ENCODE measurements at places on chromosomes 3 and 15.

DNA sequence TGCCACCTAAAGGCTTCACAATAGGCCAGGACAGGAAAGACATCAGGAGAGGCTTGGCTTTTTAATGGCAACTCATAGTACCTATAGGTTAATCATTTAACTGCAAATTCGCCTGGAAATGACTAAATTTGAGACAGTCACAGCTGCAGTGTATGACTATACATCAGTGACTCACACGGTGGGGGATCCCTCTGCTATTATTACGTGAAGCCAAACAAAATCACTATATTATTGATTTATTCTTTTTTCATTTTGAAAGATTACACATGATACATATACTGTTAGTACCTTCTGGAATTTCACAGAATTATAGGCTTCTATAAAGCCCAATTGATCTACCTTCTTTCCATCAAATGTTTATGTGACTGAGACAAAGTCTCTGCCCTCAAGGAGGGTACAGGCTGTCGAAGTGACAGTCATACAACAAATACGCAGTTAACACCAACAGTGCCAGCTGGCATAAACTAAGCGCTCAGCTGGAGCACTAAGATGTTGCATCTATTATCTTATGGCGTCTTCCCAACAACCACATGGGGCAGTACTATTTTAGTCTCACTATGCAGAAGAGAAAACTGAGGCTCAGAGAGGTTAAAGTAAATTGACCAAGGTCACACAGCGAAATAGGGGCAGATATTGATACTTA, 82.0 kb upstream of the LMOD3 start:
- DNase-seq, result no peak

DNA sequence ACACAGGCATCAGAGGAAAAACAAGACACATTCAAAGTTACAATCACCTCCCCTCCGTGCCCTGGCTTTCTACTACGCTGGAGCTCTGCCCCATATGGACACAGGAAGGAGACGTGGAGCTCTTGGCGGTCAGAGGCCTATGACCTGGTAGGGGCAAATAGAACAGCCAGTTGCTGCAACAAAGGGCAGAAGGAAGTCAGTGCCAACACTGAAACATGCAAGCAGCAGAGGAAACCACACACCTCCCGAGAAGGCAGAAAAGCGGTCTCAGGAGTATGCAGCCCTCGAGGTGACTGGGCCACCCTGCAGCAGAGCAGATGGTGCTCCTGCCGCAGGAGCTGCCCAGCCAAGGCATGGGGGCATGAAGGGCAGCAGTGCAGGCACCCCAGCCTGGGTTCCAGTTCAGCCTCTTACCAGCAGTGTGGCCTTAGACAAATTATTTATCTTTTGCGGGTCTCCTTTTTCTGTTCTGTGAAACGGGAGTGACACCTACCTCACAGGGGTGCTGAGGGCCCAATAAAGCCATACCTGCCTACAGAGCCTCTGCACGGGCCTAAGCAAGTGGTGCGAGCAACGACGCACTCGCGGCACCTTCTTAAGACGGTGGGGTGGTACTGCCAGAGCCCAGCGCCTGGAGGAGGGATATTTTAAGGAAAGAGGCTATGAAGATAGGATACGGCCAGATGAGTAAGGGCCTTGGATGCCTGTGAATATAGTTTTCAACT, 8.6 kb downstream of the ZXDC start:
- DNase-seq, result no peak

DNA sequence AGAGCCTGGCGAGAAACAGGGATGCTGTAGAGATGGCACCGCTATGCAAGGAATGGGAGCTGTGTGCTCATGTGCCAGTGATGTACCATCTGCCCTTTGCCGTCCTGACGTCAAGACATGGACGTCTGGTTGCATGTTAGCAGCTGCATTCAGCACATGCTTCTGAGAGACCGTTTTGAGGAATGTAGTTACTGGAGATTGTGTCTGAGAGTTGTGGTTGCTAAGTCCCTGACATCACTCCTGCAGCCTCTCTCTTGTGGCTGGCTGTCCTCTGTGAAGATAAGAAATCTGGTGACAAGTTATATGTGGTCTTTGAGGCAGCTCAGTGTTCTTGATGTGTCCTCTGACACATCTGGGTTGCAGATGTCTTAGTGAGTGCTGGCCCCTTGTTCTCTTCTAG, 165.1 kb downstream of the APBA2 start:
- no peak for DNase-seq

DNA sequence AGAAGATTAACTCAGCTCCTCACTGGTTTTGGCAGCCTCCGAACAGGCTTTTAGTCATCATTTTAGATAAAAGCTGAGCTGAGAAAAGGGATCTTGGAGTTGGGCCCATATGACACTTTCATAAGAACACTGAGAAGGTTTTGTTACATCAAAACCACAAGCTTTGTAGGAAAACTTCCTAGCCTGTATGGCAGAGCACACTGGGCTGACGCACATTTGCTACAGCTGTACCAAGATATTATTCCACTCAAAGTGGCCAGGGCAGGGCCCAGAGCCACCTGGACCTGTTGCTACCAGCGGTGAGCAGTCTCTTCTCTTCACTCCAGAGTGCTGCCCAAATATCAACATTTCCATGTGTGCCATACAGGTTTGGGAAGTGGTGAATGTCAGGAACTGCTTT, 160.5 kb upstream of the CCDC54 start:
- DNase-seq, result no peak

DNA sequence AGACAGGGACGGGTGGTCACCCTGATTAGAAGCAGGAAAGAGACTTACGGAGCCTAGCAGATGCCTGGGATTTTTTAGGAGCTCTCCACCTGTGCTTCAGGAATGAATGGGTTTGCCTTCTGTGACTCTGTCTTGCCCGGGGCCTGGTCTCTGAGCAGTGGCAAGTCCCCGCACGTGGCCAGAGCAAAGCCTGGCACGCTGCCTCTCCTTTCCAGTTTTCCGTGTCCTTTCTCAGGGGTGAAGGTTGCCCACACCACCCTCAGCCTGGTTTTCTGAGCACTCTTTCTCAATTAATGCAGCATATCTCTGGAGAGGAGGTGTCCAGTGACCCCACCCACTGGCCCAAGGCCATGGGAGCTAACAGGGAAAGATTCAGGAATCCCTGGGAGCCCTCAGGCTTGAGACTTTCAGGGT, 14.5 kb upstream of the CHST14 start:
- peak; percentile 17 for DNase-seq

DNA sequence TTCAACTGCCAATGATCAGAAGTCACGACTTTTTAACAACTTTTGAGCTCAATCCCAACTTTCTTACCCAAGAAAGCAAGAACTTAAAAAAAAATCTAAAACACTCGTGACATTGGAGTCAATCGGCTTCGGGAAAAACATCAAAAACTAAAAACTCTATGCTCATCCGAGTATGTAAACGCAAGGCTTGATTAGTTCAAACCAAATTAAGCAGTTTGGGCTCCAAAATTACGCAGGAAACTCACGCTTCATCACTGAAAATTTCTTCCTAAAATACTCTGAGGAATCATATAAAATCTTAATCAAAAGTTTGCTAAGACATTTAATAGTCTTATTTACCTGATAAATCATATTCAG, 1.6 kb downstream of the TRA2B start:
- no peak for DNase-seq

- DNase-seq, result no peak
These were observed 357.2 kb upstream of the TPRG1 start for GRCh38 chr3:188814581-188814980.

GRCh38 chr15:89391685-89392257, 57.1 kb upstream of the POLG start:
- DNase-seq, result no peak

DNA sequence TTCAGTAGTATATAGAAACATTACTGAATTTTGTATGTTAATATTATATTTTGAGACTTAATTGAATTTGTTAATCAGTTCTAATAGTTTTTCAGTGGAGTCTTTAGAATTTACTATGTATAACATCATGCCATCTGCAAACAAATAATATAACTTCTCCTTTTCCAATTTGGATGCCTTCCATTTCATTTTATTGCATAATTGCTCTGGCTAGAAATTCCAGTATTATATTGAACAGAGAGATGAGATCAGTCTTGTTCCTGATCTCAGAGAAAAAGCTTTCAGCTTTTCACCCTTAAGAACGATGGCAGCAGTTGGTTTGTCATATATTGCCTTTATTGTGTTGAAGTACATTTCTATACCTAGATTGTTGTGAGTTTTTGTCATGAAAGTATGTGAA, 40.4 kb downstream of the OR4F15 start:
- DNase-seq, result no peak

- no peak for DNase-seq
These were observed 1088.9 kb downstream of the NAALADL2 start for GRCh38 chr3:175948041-175948440.

GRCh38 chr15:41797201-41797944, 23.1 kb downstream of the MAPKBP1 start:
- no peak for DNase-seq

GRCh38 chr15:62999923-63000561, 42.5 kb upstream of the TPM1 start:
- no peak for DNase-seq

- DNase-seq, result no peak
These were observed 263.2 kb downstream of the NLGN1 start for GRCh38 chr3:173660645-173661299.

GRCh38 chr3:18420555-18420954, 4.6 kb downstream of the SATB1 start:
- no peak for DNase-seq

GRCh38 chr3:69568458-69568857, 170.8 kb upstream of the MITF start:
- no peak for DNase-seq

DNA sequence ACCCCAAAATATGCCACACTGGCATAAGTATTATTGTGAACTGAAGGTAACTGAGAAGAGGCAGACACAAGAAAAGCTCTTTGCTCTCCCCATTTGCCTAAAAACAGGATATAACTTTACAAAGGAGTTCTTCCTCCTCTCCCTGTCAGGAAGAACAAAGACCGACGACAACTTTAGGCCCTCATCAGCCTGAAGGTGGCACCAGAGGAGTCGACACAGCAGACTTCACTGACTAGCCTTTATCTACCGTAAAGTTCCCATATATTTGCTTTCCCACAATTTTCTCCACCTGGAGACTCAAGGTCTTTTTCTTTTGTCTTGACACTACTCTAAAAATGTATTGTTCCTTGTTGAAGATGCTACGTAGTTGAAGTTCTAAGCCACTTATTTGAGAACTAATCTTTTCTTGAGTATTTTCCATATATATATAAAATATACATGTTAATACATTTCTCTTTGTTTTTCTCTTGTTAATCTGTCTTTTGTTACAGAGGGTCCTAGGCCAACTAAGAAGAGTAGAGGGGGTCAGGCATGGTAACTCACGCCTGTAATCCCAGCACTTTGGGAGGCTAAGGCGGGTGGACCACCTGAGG, 16.2 kb upstream of the XIRP1 start:
- peak; percentile 61 for DNase-seq

GRCh38 chr15:66402761-66403284, 16.1 kb downstream of the MAP2K1 start:
- DNase-seq, result no peak

DNA sequence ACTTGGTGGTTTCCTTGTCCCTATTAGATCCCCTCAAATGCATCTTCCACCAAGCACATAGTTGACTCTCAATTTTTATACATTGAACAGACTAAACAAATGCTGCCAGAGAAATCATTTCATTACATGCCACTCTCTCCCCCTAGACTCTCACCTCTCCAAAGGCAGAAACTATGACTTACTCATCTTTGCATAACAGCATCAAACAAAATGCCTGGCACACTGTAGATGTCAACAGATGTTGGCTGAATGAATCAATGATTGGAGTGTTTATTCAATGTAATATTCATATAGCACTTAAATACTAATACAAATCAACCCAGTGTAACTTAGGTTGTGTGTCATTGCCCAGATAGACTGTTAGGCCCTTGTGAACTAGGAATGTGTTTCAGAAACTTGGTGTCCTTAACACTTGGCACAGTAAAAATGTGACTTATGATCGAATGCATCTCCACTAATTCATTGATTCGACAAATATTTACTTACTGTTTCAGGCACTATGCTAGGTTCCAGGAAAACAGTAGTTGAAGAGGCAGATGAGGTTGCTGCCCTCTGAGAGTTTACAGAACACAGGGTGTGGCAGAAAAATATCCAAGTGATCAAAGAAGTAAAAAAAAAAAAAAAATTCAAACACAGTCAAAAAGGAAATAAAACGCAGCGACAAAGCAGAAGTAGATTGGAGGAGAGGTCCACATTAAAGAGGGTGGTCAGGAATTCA, 188.5 kb upstream of the LRRN1 start:
- no peak for DNase-seq

- no peak for DNase-seq
These were observed 631.1 kb downstream of the NLGN1 start for GRCh38 chr3:174028673-174029072.

GRCh38 chr3:112407888-112408702, 75.1 kb downstream of the CD200 start:
- no peak for DNase-seq

- no peak for DNase-seq
These were observed 458.1 kb upstream of the NR2F2 start for GRCh38 chr15:95872366-95872771.

- no peak for DNase-seq
These were observed 130.9 kb downstream of the POLQ start for GRCh38 chr3:121414924-121415323.

- no peak for DNase-seq
These were observed 350.5 kb downstream of the EPHB1 start for GRCh38 chr3:135145581-135145980.

GRCh38 chr3:6435951-6436350, 425.0 kb upstream of the GRM7 start:
- DNase-seq, result no peak

- DNase-seq, result no peak
These were observed 498.7 kb downstream of the CNTN6 start for GRCh38 chr3:1591327-1592028.

GRCh38 chr15:76060118-76060989, 569 bp downstream of the TMEM266 start:
- DNase-seq, result no peak

DNA sequence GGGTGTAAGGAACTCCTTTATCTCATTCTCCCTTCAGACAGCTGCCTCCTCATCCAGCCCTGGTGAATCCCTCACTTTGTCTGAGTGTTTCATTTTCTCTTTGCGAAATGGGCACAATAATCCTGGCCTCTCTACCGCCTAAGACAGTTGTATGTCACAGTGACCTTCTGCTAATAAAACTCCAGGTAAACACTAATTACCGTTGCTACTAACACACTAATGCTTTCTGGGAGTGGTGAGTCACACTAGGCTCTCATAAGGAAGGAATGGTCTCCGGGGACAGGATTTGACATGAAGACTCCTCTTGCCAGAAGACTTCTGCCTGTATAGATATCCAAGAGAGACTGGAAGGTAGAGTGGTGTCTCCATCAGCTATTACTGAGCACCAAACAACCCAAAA, 71.7 kb upstream of the SNRK start:
- DNase-seq, result no peak

GRCh38 chr3:134775831-134776230, 19.2 kb upstream of the EPHB1 start:
- DNase-seq, result no peak

GRCh38 chr3:11245827-11246662, 26.2 kb upstream of the ATG7 start:
- DNase-seq, result no peak

DNA sequence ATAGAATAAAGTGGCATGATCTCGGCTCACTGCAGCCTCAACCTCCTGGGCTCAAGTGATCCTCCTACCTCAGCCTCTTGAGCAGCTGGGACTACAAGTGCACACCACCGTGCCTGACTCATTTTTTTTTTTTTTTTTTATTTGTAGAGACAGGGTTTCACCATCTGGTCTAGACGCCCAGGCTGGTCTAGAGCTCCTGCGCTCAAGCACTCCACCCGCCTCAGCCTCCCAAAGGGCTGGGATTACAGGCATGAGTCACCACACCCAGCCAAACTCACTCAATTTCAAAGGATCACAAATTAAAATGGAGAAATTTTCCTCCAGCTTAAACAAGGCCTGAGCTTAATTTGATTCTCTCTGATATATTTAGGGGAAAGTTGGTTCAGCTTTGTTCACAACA, 27.3 kb upstream of the NMB start:
- DNase-seq, result no peak

Measured in mucosa of descending colon (tissue), 3 donors.